ENCODE measurements at places on chromosomes 6 and 20.

- no peak for DNase-seq
These were observed 14.6 kb upstream of the IFT52 start for GRCh38 chr20:43576108-43576507.

GRCh38 chr6:87237804-87238203 is 82.4 kb downstream of the ZNF292 start:
- no peak for DNase-seq

GRCh38 chr6:62345962-62346689 is 60.1 kb upstream of the KHDRBS2 start:
- DNase-seq = no peak

DNA sequence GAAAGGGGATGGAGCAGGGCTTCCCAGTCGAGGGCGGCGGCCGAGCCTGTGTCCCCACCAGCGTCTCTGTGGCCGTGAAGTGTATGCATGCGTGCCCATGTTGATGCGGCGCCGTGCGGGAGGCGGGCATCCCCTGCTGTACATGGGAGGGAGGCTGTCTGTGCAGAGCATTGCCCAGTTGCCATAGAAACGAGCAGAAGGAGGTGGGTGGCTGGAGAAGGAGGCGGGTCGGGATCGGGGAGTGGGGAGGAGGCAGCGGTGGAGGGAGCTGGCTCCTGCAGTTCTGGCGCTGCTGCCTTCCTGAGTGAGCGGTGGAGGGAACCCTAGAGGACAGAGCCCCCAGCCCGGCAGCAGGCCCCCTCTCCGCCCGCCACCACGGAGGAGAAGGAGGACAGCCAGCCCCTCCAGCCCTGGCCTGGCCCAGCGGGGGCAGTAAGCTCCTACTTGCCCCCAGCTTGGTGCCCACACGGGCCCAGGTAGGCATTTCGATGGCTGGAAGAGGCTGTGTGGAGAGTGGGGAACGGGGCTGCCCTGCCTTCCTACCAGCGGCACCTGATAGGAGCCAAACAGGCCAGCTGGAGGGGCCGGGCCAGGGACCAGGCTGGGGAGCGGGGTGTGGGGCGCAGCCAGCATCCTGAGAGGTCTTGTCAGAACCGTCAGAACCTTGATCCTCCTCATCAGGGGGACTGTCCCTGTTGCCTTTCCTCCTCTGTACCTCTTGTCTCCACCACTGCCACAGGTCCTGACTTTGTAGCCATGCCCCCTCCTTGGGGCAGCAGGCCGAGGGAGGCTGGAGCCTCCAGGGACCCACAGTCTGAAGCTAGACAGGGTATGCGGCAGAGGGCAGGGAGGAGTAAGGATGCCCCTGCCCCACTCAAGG is 41.3 kb downstream of the SPDEF start:
- no peak for DNase-seq

GRCh38 chr6:162700966-162701365 is 26.6 kb downstream of the PRKN start:
- DNase-seq = no peak

DNA sequence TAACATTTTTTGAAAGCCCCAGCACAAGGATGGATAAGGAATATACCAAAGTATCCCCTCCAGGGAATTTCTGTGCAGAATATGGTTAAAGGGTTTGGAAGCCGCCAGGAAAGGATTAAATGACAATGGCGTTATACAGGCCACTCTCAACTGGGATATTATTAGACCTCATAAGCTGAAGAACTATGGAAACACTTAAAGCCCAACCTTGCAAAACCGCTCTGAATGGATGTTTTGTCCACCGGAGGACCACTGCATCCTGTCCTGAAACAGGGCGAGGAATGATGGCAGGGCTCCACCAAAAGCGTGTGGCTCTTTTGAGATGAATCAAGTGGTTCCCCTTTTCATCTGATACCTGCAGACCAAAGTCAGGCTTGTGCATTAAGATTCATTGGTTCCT is 32.4 kb downstream of the NFATC2 start:
- no peak for DNase-seq

GRCh38 chr6:11804135-11804534 is 25.5 kb upstream of the ADTRP start:
- no peak for DNase-seq

DNA sequence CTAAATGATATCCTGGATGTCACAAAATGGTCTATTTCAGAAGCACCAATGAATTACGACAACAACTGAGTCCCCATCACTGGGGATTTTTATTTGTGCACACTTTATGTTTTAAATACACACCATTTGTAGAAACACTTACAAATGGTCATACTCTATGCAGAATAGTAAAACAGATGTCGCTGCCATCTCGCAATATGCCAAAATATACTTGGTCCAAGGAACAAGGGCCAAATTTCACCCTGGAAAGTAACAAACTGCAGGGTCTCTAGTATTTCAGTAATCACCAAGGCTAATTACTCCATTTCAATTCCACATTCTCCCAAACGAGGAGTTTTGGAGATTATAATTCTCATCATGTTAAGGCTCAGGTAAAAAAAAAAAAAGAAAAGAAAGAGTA is 215.2 kb downstream of the LMBRD1 start:
- DNase-seq = no peak

DNA sequence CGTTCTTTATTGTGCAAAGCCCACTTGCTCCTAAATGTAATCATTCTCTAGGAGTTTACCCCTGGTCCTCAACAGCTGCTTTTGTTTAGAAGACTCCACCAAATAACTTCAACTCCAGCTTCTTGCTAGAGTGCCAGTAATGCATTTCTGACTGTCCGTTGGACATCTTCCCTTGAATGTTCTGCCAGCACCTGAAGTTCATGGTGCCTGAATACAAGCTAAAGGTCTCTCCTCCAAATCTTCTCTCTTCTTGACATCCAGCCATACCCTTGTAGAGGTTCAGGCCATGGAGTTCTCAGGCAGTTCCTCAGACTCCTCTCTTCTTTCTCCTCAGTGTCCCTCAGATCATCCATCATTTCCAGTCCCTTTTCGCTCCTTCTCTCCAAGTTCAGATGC is 21.7 kb downstream of the PHACTR2 start:
- no peak for DNase-seq

- DNase-seq = no peak
These were observed 36.0 kb downstream of the SESN1 start for GRCh38 chr6:109058620-109059019.

- no peak for DNase-seq
These were observed 197.0 kb downstream of the BMP7 start for GRCh38 chr20:57069442-57069841.

- no peak for DNase-seq
These were observed 103.2 kb downstream of the FBXO5 start for GRCh38 chr6:152879681-152880080.

DNA sequence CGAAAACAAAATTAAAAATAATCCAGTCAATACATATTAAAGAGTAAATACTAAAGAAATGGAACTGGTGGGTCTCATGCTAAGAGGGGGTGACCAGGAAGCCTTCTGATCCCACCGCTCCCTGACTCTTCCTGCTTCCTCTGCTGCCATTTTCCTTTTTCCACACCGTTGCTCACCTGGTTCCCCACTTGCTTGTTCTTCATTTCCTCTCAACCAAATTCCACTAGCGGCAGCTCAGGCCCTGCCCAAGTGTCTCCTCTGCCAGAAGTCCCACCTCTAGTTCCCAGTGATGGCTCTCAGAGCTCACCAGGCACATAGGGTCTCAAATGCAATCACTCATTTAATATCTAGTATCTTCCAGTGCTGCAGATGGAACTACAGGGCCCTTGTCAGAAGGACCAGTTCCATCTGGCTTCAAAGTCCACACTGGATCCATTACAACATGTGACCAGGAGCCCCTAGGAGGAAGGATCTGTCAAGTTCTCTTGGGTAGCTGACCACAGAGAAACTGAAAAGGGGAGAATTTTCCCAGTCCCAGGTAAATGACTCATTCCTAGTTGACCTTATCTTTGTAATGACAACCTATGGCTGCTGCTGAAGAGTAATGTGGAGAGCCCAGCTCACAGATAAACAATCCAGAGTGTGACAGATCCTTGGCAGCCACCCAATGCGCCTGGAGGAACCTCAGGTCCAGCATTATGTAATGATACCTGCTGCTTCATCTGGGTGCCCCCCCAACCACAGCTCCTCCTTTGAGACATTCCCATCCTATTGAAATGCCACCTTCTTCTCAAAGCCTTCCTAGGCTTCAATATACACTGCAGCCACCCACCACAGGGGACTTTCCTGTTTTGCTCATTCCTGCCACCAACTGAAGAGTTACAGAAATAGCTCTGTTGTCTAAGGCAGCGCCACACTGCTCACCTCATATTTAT is 38.2 kb downstream of the ELMO2 start:
- DNase-seq = no peak

GRCh38 chr6:155333414-155333813 is 19.1 kb upstream of the TFB1M start:
- DNase-seq = no peak

DNA sequence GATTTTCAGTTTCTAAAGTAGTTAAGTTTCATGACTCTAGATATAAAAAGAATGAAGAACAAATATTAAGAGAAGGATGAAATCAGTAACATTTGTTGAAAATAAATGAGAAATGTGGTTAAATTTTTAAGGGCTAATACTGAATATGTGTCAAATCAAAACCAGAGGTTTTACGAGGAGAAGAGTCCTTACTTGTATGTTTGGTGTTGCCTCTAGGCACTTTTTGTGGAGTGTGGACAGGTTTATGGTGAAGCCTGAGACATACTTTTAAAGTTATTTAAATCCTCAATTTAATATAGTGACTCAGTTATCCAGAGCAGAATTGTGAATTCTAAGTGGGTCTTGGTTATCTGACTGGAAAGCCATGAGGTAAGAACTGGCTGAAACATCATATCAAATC is 68.7 kb downstream of the COL19A1 start:
- DNase-seq = no peak

- DNase-seq = peak; percentile 25
These were observed at the start of gene OXT for GRCh38 chr20:3071610-3072529. Gene OXT, plus strand, starts transcription at chr20:3071620. Its CDS starts 36 bp downstream, at chr20:3071656.

DNA sequence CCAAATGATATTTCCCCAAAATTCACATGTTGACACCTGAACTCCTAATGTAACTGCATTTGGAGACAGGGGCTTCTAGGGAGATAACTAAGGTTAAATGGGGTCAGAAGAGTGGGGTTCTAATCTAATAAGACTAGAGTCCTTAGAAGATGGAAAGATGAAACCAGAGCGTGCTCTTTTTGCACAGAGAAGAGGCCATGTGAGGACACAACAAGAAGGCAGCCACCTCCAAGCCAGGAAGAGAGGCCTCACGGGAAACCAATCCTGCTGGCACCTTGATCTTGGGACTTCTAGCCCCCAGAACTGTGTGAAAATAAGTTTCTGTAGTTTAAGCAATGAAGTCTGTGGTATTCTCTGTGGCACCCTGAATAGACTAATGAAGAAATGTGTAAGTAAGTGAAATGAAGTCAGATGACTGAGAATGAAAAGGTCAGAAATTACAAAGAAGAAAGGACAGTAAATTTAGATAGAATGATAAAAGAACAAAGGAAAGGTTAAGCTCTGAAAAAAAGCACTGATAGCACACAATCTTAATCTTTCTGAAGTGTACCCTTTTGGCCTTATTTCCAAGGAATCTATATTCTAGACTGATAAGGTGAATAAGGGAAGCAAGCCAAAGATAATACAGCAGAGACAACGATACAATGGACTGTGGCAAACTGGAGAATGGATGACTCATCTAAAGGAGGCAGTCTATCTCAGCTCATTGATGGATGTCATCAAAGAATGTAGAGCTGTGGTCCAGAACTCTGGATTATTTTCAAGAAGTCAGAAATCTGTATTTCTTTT is 110.4 kb downstream of the MYB start:
- no peak for DNase-seq

GRCh38 chr6:139166956-139167313 is 32.1 kb downstream of the HECA start:
- no peak for DNase-seq

GRCh38 chr6:16400248-16400760 is 161.9 kb downstream of the GMPR start:
- no peak for DNase-seq

GRCh38 chr6:34414999-34415858 is 10.6 kb downstream of the RPS10 start:
- peak; percentile 5 for DNase-seq

- no peak for DNase-seq
These were observed 376.5 kb downstream of the KHDRBS2 start for GRCh38 chr6:61909486-61909885.

GRCh38 chr6:129890164-129890563 is 29.0 kb upstream of the TMEM244 start:
- DNase-seq = no peak

GRCh38 chr6:31948753-31949413 is 3.0 kb downstream of the CFB start:
- DNase-seq = no peak

DNA sequence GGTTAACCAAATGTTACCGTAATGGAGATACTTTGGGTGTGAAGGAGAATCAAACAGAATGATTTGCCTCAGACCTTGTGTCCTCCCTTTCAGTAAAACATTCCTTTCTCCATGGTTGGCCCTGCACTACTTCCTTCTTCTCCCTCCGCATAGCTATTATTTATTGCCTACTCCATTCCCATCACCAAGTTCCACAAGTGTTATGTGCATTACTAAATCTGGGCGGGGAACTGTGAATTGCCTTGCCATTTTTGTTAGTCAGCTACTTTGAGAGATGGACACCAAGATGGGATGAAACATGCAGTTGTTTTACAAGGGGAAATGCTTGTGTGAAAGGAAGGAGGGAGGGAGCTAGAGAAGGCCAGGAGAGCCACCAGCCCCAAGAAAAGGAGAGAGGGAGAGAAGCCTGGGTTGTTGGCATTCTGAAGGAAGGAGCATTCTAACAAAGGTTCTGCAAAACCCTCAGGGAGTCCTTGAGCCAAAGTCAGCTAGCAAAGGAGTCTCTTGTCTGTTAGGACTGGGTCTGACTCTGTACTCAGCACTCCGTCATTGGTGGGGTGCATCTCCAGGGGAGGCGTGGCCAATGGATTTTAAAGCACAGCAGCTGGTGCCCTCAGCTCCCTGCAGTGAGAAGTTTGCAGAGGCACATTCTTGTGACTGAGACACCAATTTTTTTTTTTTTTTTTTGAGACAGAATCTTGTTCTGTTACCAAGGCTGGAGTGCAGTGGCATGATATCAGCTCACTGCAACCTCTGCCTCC is 83.6 kb upstream of the CHD6 start:
- DNase-seq = no peak

GRCh38 chr6:90304308-90304707 is 7.7 kb upstream of the BACH2 start:
- no peak for DNase-seq

DNA sequence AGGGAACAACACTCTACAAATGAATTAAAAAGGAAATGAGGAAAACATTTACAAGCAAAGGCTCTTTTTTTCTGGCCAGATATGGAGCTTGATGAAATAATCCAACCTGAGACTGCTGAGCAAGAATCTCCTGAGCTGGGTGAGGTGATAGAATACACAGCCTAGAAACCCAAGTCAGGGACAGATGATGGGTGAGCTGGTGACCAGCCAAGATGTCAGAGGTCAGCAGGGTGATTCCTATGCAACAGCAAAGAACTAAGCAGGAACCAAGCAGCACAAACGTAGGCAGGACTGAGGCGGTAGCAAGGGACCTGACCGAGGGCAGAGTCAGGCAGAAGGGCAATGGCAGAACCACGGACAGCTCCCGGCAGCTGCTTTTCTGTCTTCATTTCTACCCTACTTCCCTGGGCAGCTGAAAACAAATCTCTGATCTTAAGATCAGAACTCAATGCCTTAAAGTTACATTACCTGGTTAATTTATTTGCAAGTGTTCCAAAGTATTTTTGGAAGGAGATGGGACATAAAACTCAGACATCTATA is 75.1 kb downstream of the CDC40 start:
- DNase-seq = no peak

Data from activated CD4-positive, CD25-positive, alpha-beta regulatory T cell (primary cell).